ENCODE measurements at places on chromosomes 16 and 17.

GRCh38 chr16:69926241-69926640 lies 24.9 kb upstream of the CLEC18A start:
- no peak for DNase-seq

GRCh38 chr16:50737420-50737959 lies 4.4 kb upstream of the CYLD start:
- no peak for DNase-seq

- no peak for DNase-seq
Observed at GRCh38 chr17:73867056-73867455, 222.8 kb upstream of the SDK2 start.

- DNase-seq = no peak
Observed at GRCh38 chr17:33292201-33292980, 704 bp downstream of the ASIC2 start.

- peak; percentile 20 for DNase-seq
Observed at GRCh38 chr17:79777894-79778503, at the start of gene CBX2. Gene CBX2 (plus strand): TSS chr17:79778148. CDS start chr17:79778236, 88 bp downstream.

DNA sequence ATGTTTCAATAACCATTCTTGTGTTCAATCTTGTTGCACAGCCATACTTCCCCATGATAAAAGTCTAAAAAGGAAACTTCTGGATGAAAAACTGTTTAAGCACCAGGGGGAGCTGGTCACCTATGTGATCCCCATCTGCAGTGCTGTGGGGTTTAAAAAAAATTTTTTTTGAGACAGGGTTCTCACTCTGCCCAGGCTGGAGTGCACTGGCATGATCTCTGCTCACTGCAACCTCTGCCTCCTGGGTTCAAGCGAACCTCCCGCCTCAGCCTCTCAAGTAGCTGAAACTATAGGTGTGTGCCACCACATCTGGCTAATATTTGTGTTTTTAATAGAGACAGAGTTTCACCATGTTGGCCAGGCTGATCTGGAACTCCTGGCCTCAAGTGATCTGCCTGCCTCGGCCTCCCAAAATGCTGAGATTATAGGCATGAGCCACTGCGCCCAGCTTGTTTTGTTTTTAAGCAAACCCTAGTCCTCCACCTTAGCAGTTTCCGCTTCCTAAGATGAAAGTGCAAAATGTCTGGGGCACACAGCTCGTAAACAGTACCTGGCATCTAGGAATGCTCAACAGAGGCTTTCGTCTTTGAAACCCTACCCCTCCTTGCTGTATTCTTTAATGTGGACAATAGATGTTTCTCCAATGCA lies 25.4 kb downstream of the DNAJA2 start:
- peak; percentile 25 for DNase-seq

DNA sequence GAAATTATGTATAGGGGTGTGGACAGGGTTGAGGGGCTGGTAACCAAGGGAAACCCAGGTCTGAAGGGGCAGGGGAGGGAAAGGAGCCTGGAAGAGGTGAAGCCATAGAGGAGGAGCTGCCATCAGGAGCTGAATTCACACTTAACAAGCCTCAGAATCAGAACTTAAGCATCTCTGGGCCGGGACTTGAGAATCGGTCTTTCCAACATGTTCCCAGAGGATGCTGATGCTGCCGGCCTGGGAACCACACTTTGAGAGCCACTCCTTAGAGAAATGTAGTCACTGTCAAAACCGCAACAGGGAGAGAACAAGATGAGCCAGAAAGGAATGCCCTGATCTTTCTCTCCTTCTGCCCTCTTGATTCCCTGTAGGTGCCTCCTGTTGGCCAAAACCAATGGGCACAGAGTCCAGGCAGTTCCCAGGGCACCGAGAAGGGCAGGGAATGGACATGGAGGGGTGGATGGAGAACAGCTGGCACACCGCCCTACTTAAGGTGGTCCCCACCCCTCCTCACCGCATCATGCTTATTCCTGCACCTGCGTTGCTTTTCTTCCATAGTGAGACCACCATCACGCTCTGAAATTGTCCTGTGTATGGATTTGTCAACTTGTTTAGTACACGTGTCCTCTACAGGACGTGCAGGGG lies 88.5 kb downstream of the GSG1L start:
- no peak for DNase-seq

DNA sequence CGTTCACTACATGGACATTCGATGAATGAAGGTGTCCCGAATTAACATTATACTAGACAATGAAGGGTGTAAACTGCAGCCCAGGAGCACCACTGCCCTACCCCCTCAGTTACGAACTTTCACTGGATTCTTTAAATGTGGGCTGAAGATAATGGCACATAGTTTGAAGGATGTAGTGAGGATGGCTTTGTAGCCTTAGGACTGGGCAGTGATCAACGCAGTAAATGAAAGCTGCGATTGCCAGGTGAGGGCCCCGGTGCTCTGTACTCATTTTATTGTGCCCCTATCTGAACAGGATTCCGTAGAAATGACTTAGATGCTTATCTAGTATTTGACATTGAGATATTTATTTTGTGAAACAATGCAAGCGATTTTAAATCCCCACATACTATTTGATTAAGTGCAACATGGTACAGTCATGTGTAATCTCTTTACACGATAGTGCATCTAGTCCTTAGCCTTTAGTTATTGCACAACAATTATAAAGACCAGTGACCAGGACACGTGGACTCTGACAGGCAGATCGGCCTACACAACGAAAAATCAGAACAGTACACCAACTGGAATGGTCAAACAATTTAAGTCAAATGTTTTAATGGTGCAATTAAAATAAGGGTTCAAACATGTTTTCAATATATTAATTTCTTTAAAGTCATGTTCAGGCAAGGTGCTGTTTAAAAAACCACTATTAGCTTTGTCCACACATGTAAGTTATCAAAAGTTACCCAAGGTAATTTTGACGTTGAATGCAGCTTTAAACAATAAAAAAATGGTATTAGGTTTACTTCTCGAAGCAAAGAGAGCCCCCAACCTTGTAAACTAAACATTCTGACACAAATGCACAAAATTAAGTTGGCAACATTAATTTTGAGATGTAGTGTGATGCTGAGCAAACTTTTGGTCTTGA lies 17.4 kb upstream of the ERN1 start:
- DNase-seq = no peak

GRCh38 chr17:1608676-1609075 lies 20.0 kb downstream of the SLC43A2 start:
- no peak for DNase-seq

DNA sequence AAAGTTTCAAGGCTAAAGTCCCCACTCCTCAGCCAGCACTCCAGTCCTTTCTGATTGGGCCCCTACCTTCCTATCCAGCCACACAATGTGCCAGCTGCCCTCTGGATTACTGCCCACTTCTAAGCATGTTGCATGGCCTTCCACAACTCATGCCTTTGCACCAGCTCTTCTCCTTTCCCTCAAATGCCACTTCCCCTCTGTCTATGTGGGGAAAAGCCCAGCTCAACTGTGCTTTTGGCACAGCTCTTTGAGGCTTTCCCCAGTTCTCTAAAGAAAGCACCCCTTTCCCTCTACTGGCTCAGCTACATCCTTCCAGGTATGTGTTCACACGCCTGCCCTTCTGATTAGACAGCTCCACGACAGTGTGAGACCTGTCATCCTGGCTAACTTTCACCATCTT lies 18.5 kb downstream of the GTF3C1 start:
- no peak for DNase-seq

- peak; percentile 90 for DNase-seq
Observed at GRCh38 chr16:3880623-3881498, at the start of gene CREBBP. Gene CREBBP (minus strand): TSS chr16:3880713. CDS start chr16:3879916, 797 bp downstream.

DNA sequence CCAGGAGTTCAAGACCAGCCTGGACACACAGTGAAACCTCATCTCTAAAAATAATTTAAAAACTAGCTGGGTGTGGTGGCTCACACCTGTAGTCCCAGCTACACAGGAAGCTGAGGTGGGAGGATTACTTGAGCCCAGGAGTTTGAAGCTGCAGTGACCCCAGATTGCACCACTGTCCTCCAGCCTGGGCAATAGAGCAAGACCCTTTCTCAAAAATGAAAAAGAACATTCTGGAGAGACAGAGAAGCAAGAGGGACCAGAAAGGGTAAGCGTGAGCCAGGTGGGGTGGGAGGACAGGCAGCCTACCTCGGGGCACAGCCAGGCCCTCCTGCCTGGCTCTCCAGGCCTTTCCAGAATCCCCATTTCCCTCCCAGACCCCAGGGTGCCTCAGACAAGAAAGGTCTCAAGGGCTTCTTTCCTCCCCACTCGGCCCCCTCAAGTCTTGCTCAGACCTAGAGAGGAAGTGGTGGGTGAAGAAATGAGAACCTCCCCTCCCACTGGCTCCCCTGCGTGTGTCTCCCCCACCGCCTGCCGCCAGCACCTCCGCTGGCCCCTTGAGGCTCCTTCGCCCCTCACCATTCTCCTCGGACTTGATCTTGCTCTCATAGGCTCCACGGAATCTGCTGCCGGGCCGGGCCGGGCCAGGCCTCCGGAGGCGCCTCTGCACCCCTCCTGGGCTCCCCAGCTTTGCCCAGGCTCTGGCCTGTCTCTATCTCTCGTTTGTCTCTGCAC lies 503 bp downstream of the C16orf54 start:
- DNase-seq = no peak
